ENCODE measurements at places on chromosomes 3 and 15.

- no peaks in the 10 kb centered on the region for H3K36me3 ChIP-seq
- no peak overlapping the region for H3K4me3 ChIP-seq
- no peaks in the 10 kb centered on the region for H3K27me3 ChIP-seq
- H3K27ac ChIP-seq, result no peak overlapping the region
Observed at GRCh38 chr3:9276761-9277370, 27.4 kb upstream of the SRGAP3 start.

GRCh38 chr3:71803248-71803647, 18.3 kb upstream of the PROK2 start:
- no peak for DNase-seq
- H3K36me3 ChIP-seq, result no peaks in the 10 kb centered on the region
- no peak overlapping the region for H3K27ac ChIP-seq
- no peaks in the 10 kb centered on the region for H3K27me3 ChIP-seq

- H3K27ac ChIP-seq, result no peak overlapping the region
- H3K27me3 ChIP-seq, result no peaks in the 10 kb centered on the region
- H3K4me3 ChIP-seq, result no peak overlapping the region
Observed at GRCh38 chr15:35141743-35142471, 56.8 kb upstream of the NANOGP8 start.

DNA sequence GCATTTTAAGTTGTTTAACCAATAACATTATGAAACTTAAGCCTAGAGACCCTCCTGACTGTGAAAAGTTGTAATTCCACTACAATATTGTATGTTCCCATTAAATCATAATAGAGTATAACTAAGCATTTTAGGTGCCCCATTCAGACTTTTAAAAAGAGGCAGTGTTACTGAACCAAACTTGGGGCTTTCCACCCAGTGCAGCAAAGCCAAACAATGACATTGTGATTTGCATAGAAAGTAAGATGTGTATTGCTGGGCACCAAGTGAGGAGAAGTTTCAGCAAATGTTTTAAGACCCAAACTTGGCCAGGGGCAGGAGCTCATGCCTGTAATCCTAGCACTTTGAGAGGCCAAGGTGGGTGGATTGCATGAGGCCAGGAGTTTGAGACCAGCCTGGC, 706.2 kb downstream of the GRM7 start:
- H3K4me1 ChIP-seq, result no peaks in the 10 kb centered on the region
- no peak overlapping the region for H3K27ac ChIP-seq
- no peaks in the 10 kb centered on the region for H3K36me3 ChIP-seq
- no peak overlapping the region for H3K4me3 ChIP-seq
